ENCODE measurements at places on chromosomes 6 and 20.

GRCh38 chr6:93927731-93928130 is 508.4 kb upstream of the EPHA7 start:
- no peak for DNase-seq

GRCh38 chr6:148343047-148343782 is 577 bp downstream of the SASH1 start:
- no peak for DNase-seq

DNA sequence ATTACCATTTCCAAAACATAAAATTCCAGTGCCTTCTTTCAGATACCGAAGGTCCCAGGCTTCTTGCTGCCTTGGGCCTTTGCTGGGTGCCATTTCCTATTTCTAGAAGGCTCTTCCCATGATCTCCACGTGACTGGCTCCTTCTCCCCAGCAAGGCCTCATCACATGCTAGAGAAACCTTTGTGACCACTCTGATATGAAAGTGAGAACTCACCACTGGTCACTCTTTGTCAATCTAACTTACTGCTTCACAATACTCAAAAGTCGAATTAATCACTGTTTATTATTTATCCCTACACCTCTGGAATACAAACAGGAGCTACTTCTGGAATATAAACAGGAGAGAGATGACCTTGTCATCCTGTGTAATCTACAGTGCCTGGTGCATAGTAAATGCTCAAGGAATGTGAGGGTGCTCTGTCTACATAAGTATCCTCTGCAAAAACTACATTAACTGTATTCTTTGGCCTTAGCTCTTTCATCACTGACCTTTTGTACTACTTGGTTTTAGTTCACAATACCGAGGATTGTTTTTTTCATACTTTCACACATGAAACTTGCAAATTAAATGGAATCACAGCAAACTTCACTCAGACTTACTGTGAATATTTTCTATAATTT is 1.6 kb downstream of the STX7 start:
- DNase-seq: no peak

- no peak for DNase-seq
These were observed 86.9 kb downstream of the PLEKHG1 start for GRCh38 chr6:150686566-150686965.

DNA sequence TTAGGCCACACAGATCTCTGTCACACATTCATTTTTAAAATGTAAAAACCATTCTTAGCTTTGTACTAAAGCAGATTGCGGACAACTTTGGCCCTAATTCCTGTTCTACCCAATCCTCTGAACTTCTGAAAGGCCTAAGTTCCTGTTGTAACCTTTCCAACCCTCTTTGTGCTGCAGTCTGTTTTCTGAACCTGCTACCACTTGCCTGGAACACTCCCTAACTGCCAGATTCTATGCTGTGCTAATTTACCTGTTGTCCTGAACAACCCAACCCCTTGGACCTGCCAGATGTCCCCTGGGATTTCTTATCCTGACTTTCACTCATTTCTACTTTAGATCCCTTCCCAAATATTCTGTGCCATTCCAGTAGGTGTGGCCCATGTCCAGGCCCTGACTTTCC is 398.7 kb downstream of the ZFAND3 start:
- DNase-seq: no peak

- DNase-seq: no peak
These were observed 39.5 kb downstream of the CPXM1 start for GRCh38 chr20:2760952-2761305.

DNA sequence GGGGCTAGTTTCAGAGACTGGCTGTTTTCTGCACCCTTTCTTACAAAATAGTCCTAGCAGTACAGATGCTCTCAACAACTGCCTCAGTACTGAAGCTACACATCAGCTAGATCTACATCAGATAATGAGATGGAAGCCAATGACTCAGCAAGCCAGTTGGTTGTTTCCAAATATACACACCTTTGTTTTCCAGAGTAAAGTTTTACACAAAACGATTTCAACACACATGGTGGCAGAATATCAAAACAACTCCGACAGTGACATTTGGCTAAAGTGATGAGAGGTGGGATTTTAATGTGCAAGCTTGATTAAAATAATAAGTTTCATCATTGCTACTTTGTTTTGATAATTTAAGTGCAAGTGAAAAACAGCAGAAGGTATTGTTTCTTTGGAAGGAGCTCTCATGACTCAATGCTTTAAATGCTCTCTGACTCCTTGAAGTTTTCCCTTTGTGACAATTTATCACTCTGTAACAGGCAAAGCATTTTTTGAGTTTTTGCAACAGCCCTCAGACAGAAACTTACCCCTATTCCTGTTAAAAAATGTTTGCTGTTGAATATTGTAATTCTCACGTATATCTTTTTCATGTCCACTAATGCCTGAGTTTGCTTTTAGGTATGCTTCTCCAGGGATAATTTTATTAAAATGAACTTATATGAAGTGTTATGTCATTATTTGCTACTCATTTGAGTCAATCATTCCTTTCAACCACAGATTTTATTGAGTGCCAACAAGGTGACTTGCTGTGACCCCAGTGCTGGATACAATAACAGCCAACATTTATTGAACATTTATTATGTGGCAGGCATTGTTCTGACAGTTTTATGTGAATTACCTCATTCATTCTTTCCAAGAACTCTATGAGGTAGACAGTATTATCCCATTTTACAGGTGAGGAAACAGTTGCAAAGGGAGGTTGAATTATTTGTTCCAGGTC is 882.0 kb downstream of the TFAP2A start:
- DNase-seq: no peak

DNA sequence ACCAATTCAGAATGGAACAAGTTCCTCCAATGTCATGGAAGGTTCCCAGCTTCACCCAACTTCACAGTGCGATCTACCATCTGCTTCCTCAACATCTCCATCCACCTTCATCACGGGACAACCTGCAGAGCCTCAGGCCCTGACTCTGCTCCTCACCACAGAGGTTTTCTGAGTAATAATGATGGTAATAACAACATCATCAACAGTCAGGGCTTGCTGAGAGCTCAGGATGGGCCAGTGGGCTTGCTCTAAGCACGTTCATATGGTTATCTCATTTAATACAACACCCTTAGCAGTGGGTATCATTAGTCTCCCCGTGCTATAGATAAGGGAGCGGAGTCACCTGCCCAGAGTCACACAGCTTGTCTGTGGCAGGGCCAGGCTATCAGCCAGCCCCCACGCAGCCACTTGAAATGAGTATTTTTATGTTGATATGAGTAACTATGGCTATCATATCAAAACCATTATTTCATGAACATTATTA is 38.6 kb downstream of the PREX1 start:
- no peak for DNase-seq

- no peak for DNase-seq
These were observed 77.8 kb downstream of the OR2B2 start for GRCh38 chr6:27834384-27834783.

DNA sequence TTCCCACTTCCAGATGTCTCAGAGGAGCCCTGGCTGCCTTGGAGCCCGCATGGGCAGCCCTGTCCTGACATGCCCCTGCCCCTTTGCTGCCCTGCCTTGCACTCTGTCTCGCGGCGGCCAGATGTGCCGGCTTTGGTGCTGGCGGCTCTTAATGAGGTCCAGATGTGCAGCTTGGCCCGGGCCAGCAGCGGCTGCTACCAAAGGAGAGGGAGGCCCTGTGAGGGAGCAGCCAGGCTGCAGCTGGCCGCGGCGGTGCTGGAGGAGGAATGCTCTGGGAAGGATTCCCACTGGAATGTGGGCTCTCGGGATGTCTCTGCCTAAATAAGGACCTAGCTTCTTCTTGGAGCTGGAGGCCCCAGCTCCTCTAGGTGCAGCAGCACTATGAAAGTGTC is 72.4 kb downstream of the FGD2 start:
- DNase-seq: no peak

GRCh38 chr6:159540152-159540551 is 152.9 kb downstream of the SOD2 start:
- no peak for DNase-seq

GRCh38 chr20:51411870-51412269 is 130.6 kb downstream of the NFATC2 start:
- DNase-seq: no peak

DNA sequence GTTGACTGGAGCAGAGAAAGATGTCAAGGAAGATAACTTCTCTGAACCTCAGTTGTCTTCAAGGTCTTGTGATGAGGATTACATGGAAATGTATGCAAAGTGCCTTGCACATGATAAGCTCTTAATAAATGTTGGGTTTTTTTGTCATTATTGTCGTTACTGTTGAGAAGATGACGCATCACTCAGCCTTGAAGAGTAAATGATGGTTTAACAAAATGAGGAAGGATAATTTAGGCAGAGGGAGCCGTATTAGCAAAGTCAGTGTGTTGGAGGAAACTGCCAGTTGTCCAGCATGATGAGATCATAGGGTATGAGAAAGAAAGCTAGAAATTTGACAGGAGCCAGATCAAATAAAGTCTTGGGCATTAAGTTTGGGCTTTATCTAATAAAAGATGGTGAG is 8.8 kb upstream of the SUPT3H start:
- DNase-seq: no peak

DNA sequence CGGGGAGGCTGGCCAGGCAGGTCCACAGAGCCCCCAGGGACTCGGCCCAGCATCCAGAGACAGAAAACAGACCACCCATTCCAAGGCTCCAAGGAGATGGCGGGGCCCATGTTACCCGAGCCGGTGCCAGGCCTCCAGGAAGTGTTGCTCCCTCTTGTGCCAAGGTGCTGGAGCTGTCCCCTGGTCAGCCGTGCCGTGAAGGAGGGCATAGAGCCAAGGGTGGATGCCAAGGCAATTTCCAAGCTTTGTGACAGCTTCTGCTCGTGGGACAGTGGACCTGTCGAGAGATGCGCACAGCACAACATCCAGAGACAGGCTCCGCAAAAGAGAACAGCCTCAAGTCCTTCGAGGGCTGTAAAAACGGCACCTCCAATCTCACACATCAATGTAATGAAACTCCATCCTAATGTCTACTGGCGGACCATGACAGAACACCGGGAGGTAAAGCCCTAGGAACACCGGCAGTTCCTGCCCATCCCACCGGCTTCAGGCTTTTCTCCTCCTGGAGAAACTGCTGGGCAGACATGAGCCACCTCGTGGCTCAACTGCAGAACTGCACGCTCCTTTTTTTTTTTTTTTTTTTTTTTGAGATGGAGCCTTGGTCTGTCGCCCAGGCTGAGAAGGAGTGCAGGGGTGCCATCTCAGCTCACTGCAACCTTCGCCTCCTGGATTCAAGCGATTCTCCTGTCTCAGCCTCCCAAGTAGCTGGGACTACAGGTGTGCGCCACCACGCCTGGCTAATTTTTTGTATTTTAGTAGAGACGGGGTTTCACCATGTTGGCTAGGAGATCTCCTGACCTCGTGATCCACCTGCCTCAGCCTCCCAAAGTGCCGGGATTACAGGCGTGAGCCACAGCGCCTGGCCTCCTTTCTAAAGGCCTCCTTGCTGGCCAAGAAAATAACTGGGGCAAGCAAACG is 30.9 kb upstream of the AVP start:
- DNase-seq: no peak

GRCh38 chr6:165986311-165986913 is 181.2 kb downstream of the TBXT start:
- no peak for DNase-seq

DNA sequence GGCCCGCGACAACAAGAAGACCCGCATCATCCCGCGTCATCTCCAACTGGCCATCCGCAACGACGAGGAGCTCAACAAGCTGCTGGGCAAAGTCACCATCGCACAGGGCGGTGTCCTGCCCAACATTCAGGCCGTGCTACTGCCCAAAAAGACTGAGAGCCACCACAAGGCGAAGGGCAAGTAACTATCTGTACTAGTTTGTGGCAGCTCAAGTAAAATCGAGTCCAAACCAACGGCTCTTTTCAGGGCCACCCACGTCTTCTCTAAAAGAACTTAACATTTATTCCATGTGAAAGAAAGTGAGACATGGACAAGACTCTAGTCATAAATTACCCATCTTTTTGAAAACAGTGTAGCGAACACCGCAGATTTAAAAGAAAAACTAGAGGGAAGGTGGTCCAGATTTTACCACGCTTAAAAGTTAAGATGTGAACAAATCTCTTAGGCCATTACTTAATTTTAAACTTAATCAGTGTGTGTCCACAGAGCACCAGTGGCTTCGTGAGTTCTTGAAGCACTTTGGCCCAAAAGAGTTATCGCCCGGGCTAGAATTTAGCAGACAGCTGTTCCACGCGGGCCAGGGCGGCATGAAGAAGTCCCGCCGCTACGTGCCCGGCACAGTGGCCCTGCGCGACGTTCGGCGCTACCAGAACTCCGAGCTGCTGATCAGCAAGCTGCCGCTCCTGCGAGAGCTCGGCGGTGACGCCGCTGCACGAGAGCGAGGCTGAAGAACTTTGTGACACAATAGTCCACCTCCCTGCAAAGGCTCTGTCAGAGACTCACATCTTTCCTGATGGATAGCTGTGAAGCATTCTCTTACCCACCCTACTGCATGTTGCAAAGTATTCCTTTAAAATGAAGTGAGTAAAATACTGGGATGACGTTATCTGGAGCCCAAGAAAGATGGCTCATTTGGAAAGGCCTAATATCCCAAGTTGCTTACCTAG is 113.9 kb upstream of the PRSS16 start:
- DNase-seq: no peak

DNA sequence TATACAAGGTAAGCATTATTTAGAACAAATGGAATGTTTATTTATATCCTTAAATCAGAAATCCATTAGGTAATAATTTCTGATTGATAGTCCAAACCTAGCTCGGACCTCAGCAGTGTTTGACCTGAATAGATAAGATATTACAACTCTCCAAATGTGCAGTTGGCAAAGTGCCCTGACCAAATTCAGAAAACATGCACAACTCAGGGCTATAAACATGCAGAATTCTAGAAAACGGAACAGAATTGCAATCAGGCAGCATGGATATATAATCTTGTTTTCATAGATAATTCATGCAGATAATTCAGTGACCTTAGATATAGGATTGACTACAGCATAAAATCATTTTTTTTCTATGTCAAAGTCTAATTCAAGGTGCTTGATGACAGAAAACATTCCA is 626.6 kb upstream of the CITED2 start:
- DNase-seq: no peak

DNA sequence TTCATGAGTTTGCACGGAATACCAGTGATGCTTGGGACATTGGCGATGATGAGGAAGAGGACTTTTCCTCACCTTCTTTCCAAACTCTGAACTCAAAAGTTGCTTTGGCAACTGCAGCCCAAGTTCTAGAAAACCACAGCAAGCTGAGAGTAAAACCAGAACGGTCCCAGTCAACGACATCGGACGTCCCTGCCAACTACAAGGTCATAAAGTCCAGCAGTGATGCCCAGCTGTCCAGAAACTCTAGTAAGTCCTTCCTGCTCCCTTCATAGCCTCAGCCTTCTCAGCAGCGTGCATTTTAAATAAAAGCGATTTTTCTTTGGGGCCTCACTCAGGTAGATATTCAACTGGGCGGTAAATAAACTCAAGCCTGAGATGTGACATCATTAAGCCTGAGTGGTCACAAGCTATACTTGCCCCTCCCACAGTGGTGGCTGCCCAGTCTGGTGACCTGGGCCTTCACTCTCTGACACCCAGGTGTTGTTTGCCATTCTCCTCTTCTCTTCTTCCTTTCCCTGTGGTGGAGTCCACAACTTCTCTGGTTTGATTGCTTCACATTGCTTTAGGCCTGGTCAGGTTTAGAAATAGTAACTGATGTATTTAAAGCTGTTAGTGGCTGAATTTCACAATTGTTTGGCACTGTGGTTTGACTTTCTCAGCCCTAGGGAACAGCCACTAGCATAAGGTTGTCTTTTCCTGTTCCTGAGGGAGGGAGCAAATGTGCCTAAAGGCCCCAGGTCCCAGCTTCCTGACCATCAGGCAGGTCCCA is 21.6 kb upstream of the TMEM217 start:
- DNase-seq: no peak

Data from activated CD8-positive, alpha-beta memory T cell treated with anti-CD3 and anti-CD28 coated beads for 1 hour (primary cell).